ENCODE measurements at places on chromosomes 2 and 18. TPM values are rescaled to one million over a fixed set of nuclear protein-coding genes. Genes with fewer than 3 reads are reported as not detected.

LRRFIP1 gene
- 357 TPM for total RNA-seq

LIMS4 gene
- total RNA-seq = 2.4 TPM

PLA2R1 gene
- total RNA-seq = 11.7 TPM

CXCR2 gene
- 2.0 TPM for total RNA-seq

NABP1 gene
- 32.0 TPM for total RNA-seq

CPO gene
- total RNA-seq = 0.24 TPM

LIMS2 gene
- total RNA-seq = 235 TPM

RAB17 gene
- total RNA-seq = 2.7 TPM

CD28 gene
- 6.3 TPM for total RNA-seq

NGEF gene
- 0.88 TPM for total RNA-seq

FBXO15 gene
- total RNA-seq = not detected

RESP18 gene
- total RNA-seq = not detected

KIAA2012 gene
- not detected for total RNA-seq

NXPH2 gene
- total RNA-seq = not detected

IL18RAP gene
- 4.1 TPM for total RNA-seq

- DNase-seq = no peak
Observed at GRCh38 chr2:159186462-159186861, 100.0 kb downstream of the WDSUB1 start.

DNA sequence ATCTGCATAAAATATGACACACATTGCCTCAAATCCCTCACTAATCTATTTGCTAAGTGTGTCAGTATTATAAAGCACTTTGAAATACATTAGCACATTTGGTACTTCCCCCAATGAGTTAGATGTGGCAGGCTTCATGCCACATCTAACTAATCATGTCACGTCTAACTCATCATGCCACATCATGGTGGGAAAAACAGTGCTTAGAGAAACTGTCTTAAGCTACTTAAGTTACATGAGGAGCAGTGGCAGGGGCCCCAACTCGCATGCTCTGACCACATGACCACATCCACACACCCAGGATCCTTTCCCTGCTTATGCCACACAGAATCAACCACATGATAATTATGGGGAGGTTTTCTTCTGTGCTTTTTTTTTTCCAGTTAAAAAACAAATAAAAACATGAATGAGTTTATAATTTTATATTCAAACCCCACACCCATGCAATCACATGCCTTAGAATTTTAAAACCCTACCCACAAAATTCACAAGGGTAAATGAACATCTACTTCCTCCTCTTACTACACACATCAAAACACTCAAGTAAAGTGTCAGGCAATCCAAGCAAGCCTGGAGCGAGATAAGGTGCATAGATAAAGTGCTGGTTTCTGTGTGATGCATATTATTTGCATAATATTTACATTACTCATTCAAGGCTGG is 1.6 kb downstream of the ABCA12 start:
- DNase-seq = no peak

DNA sequence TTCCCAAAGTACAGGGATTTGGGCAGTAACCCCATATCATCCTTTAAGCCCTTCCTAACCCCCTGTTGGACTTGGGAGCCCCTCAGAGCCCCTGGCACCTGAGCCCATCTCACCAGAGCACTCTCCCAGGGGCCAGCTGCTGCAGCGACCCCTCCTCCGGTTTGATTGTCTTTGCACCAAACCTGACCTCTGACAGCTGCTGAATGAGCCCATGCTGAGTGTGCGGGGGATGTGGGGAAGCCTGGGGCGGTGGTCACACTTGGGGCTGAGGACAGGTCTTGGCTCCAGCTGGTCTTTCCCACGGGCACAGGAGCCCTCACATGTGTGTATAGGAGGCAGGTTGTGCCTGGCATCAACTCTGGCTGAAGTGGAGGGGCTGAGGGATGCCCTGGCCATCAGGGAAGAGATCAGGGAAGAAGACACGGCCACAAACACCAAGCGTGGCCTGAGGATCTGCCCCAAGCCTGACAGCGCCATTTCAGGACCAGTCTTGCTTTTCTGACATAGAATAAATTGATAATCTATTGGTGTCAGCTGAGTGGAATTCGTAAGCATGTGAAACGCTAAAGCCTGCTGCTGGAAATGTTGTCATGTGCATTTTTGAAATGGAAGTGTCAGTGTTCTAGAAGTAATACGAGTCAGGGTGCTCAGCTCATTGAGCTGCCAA is 102.4 kb downstream of the ACKR3 start:
- DNase-seq = peak; percentile 37

DNA sequence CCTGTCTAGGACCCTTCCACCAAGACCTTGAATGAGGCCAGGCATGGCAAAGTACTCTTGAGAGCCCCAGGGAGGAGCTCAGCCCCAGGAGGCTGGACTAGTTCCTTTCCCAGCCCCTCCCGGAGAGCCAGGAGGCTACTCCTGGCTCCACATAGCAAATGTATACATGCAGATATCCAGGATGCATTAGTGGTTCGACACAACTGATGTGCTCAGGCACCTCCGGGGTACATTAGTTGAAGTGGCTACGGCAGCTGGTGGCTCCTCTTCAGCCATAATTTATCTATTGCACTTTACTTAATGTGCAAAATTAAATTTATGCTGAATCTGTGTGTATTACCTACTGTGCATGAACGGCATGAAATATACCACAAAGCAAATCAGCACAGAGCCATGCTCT is 182.8 kb upstream of the MEIS1 start:
- no peak for DNase-seq

DNA sequence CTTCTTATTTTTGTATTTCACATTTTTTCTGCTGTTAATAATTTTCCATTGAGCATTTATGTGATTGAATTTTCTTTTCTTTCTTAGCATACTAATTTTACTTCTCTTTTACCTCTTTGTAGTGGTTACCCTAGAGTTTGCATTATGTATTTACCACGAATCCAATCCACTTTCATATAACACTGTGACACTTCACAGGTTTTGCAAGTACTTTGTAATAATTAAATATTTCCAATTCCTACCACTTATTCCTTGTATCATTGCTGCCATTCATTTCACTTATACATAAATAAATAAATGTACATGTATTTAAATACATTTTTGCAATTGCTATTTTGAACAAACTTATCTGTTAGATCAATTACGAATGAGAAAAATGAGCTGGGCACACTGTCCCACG is 110.8 kb downstream of the TGIF1 start:
- no peak for DNase-seq

DNA sequence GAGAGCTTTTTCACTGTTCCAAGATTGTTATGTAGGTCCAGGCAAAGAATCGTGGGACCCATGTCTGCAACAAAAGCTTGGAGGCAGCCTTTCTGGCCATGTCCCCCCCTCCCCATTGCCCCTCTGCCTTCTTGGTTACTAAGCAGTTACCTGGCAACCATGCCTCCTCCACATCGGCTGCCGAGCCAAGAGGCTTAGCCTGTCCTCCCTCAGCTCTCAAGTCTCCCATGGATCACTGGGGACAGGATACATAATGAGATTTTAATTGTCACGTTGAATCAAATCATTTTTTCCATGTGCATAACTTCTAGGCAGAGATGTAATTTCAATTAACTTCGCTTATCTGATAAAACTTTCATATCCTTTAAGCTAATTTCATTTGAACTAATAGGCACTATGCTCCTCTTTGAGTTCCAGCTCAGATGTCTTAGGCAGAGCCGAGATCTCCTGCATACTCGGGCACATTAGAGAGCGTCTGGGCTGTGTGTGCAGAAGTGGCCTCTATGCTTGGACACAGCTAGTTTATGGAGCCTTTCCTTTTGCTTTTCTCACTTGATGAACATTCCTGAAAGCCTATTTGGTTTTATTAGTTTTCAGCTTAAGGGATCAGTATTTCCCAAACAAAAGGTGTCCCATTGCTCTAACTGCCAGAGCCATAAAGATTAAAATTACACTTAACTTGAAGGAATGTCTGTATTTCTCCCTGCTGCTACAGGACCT is 80.7 kb downstream of the LYPD1 start:
- DNase-seq = no peak

- no peak for DNase-seq
Observed at GRCh38 chr2:31413862-31414550, 536 bp downstream of the XDH start.

DNA sequence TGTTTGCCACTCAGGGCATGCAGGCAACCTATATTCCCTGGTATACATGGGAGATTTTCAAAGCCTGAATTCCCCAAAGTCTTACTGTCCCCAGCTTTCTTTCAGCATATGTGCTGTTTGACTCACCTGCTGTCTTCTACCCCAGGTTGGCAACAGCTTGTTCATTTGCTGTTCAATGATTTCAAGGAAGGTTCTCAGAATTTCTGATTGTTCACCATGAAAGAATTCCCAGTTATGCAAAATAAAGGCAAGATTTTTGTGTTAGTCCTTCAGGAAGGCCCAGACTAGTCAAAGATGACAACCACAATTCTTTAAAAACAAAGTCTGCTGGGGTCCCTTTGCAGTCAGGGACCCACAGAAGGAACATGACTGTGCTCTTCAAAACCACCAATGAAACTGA is 1057.8 kb upstream of the CDH2 start:
- no peak for DNase-seq

DNA sequence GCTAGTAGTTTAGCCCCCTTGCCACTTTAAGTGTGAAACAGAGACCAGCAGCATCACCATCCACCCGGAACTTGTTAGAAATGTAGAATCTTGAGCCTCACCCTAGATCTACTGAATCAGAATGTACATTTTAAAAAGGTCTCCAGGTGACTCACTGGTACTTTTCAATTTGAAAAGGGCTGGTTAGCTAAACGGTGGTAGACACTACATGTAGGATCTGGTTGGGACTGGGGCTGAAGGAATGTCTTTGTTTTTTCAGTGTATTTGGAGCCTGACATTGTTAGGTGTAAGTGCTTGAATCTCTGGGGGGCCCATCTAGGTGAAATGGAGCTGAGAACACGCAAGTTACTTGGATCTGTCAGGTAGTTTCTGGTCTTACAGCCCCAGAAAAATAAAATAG is 44.0 kb upstream of the XPO1 start:
- no peak for DNase-seq

- DNase-seq = no peak
Observed at GRCh38 chr2:135792401-135793150, 44.4 kb downstream of the LCT start.

GRCh38 chr2:205346649-205347048 is 335.7 kb upstream of the NRP2 start:
- DNase-seq = no peak

- no peak for DNase-seq
Observed at GRCh38 chr2:227186751-227187150, 22.3 kb downstream of the COL4A3 start.

GRCh38 chr18:33507019-33507418 is 66.5 kb upstream of the CCDC178 start:
- no peak for DNase-seq

DNA sequence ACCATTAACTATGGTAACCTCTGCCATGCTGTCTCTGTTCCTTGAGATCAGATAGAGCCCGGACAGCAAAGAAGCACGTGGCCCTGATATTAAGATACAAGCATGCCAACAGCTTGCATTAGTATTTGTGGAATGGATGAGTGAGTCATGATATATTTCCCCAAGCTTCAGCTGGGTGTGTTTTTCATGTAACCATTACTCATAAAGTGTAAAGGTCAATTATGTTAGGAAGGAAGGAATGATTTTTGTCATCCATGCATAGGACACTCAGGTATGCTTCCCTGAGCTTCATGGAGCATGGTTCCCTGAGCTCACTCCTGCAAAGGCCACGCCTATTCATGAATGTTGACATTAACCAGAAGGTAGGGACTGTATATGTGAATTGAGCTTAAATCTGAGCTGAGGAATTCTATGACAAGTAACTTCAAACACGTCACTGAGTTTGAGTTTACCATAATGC is 74.6 kb downstream of the ARL4C start:
- DNase-seq = no peak

- no peak for DNase-seq
Observed at GRCh38 chr2:234627308-234627707, 130.4 kb upstream of the ARL4C start.

DNA sequence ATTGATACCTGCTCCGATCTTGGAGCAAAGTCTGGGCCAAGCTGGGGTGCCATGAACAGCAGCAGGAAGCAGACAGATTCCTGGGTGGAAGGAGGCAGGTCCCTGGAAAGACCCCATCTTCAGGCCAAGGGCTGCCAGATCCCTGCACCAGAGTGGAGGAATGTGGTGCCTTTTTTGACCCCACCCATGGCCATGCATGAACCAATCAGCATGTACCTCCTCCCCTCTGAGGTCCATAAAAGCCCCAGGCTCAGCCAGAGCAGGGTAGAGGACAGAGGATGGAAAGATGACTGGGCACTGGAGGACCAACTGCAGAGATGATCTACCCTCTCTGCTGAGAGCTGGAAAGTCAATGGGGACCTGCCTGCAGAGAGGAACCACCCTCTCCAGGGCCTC is 34.4 kb upstream of the ID2 start:
- DNase-seq = no peak

DNA sequence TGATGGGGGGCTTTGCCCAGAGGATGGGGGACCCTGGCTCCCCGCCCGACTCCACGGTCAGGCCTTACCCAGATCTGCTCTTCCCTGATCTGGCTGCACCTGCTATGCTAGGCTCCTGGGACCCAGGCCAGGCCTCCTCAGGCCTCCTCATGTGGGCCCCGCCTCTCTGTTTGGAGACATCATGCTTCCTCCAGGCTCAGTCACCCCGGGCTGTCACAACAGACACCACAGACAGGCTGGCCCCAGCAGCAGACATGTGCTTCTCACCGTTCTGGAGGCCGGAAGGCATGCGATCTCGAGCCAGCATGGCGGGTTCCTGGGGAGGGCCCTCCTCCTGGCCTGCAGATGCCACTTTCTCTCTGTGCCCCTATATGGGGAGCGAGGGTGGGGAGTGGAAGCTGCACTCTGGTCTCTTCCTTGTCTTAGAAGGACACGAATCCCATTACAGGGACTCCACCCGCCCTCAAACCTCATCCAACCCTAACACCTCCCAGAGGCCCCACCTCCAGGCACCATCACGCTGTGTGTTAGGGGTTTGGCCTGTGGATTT is 10.8 kb upstream of the NEU4 start:
- peak; percentile 77 for DNase-seq

DNA sequence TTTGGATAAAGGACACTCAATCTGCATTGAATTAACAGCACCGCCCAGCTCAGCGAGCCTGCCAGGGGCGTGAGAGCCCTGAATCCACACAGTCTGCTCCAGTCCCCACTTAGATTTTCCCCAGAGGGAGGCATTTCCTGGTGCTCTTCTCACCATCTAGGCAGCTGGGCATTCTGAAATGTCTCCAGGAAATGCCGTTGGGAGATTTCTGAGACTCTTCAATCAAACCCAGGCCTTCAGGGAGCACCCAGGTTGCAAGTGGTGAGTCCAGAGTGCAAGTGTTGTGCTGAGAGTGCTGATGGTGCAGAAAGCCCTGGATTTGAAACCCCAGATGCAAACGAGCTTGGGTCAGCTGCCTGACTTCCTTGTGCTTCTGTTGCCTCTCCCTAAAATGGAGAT is 23.4 kb upstream of the TMEM37 start:
- DNase-seq = no peak

GRCh38 chr2:171173087-171173486 is 12.4 kb upstream of the TLK1 start:
- no peak for DNase-seq

DNA sequence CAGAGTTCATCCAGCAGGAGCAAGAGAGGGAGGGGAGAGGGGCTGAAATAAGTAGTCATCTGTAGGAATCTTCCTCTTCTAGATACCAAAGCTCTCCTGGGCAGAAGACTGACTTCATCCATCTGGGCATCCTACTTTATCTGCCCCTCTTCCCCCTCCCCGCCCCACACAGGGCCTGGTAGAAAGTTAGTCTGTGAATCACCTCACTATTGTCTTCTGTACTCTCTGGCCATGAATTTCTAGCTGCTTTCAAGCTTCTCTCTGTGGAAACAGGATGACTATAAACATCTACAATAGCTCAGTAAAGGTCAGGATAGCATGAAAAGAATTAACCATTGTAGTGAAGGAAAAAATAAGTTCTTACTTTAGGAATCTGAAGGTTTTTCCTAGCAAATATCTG is 47.7 kb upstream of the RNU4ATAC start:
- no peak for DNase-seq

Data from posterior vena cava (tissue), 2 donors.